Cerebellar nuclear complex (tissue), 1 donor: ENCODE measurements at places on chromosomes 2 and 18.

GRCh38 chr2:152050341-152050740 lies 48.5 kb downstream of the CACNB4 start:
- DNase-seq: no peak

DNA sequence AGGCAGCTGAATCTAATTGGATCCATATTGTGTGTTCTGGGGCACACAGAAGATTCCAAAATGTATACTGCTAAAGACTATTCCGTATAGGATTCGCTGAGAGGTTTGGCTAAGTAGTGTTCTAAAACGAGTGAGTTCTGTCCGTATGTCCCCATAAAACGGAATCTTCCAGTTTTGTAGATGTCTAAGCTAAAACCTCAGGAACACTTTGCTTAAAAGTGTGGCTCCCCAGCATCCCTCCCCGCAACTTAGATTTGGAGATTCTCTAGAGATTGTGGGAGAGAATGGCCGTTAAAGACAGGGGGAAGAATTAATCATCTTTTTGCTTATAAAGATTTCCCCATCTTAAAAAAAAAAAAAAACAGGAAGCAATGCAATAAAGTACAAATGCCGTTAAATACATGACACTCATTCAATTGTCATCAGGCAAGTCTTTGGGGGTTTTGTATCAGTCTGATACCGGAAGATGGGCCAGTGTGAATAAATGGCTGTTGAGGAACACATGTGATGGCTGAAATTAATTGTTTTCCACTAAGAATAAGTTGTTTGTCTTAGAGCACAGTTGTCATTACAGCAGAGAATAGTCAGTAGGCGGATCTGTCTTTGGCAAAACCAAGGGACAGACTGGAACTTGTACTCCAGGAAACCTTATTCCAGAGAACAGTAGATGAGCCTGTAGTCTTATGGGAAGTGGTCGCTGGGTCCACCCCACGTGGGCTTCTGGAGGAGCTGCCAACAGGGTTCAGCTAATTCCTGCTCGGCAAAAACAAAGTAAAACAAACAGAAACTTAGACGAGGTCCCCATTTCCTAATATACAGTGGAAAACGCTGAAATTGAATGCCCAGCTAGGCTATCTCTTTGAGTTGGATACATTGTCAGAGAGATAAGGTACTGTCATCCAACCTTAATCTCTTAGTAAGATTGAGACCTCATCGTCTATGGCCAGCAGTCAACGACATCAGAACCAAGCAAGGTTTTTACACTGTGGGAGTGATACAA lies 1.7 kb downstream of the EMILIN2 start:
- no peak for DNase-seq

- no peak for DNase-seq
Observed at GRCh38 chr2:33265584-33266338, 210.7 kb upstream of the RASGRP3 start.

DNA sequence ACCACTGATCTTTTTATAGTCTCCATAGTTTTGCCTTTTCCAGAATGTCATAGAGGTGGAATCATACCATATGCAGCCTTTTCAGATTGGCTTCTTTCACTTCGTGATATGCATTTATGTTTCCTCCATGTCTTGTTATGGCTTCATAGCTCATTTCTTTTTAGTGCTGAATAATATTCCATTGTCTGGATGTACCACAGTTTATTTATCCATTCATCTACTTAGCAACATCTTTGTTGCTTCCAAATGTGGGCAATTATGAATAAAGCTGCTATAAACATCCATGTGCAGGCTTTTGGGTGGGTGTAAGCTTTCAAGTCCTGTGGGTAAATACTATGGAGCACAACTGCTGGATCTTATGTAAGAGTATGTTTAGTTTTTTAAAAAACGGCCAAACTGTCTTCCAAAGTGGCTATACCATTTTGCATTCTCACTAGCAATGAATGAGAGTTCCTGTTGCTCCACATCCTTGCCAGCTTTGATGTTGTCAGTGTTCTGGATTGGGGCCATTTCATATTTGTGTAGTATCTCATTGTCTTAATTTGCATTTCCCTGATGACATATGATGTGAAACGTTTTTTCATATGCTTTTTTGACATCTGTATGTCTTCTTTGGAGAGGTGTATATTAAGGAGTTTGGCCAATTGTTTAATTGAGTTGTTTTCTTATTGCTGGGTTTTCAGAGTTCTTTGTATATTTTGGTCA lies 20.6 kb downstream of the STPG4 start:
- no peak for DNase-seq

- DNase-seq: no peak
Observed at GRCh38 chr2:172829229-172829628, 93.6 kb downstream of the RAPGEF4 start.

DNA sequence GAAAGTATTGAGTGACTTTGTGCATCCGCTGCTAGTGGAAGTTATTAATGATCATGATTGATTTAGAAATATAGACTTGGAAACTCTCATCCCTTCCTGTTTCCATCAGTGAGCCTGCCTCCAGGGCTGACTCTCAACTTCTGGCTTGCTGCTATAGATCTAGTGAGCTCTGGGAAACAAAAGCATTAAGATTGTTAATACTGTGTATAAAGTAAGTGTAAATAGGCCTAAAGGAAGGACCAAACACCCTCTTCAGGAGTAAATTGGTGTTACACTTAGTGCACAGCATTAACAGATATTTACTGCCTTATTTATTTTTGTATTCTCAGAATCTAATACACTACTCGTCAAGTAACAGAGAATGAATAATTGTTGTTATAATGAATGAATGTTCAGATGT lies 285.6 kb downstream of the THSD7B start:
- no peak for DNase-seq

- DNase-seq: no peak
Observed at GRCh38 chr2:175817221-175817620, 184.8 kb downstream of the LNPK start.

GRCh38 chr2:17296686-17297085 lies 221.6 kb downstream of the RAD51AP2 start:
- DNase-seq: no peak

DNA sequence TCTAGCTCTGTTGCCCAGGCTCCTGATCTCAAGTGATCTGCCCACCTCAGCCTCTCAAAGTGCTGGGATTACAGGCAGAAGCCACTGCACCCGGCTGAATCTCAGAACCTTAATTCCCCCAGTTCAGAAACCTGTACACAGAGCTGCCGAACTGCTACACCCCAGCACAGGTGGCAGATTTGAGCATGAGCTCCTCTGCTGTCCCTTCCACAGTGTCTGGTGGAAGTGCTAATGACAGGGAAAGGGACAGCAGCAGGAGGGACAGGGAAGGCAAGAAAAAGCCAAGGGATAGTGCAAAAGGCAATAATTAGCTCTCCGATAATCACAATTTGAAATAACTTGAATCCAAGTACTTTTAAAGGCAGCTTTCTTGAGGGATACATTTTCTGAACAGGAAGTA lies 211.4 kb upstream of the ZNF521 start:
- DNase-seq: peak; percentile 10

GRCh38 chr2:59627599-59627998 lies 925.9 kb downstream of the BCL11A start:
- DNase-seq: no peak

DNA sequence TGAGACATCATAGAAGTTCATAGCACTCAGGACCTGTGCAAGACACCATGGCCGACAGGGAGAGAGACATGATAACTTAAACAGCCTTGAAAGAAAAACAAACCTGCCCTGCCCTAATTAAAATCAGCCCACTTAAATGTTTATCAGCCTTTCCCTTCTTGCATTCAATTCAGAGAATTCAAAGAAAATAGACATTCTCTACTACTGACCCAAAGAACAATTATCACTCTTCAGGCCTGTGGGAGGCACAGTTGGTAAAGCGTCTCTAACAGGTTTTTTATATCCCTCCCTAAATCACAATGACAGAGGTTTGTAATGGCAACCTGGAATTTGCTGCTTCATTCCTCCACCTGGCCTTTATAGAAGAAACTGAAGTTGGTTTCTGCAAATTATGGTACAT lies 1.7 kb downstream of the CDK15 start:
- DNase-seq: no peak

DNA sequence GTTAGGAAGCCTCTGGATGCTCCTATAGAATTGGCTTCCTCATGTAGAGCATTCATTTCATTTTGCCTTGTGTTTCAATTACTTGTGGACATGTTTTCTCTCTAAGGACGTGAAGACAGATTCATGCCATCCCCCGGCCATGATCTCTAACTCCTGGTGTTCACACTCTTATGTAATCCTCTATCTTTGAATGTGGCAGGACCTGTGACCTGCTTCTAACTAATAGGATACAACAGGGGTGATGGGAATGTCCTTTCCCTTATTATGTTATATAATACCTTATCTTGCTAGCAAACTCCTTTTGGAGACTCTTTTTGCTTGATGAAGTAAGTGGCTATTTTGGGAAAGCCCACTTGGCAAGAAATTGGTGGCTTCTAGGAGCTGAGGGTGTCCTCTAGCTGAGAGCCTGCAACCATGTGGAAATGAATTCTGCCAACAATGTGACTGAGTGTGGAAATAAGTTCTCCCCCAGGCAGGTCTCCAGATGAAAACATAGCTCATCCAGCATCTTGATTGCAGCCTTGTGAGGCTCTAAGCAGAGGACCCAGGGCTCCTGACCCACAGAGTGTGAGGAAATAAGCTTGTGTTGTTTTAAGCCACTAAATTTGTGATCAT lies 13.8 kb downstream of the DPYSL5 start:
- no peak for DNase-seq

DNA sequence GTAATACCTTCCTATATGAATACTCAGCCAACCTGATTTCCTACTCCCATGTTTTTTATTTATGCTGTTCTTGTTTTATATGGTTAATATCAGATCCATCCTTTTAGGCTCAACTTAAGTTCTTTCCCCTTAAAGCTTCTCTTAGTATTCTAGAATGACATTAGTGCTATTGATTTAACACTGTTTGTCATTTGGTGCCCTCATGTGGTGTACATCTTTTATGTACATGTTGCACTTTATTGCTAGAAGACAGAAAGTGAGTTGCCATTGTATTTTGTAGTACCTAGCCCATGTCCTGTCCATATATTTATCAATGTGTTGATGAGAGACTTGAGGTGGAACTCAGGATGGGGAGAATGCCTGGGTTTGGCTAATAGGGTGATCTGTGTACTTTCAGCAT lies 2.5 kb downstream of the HTRA2 start:
- DNase-seq: no peak

- DNase-seq: no peak
Observed at GRCh38 chr2:60882971-60883753, 1.8 kb downstream of the REL start.

DNA sequence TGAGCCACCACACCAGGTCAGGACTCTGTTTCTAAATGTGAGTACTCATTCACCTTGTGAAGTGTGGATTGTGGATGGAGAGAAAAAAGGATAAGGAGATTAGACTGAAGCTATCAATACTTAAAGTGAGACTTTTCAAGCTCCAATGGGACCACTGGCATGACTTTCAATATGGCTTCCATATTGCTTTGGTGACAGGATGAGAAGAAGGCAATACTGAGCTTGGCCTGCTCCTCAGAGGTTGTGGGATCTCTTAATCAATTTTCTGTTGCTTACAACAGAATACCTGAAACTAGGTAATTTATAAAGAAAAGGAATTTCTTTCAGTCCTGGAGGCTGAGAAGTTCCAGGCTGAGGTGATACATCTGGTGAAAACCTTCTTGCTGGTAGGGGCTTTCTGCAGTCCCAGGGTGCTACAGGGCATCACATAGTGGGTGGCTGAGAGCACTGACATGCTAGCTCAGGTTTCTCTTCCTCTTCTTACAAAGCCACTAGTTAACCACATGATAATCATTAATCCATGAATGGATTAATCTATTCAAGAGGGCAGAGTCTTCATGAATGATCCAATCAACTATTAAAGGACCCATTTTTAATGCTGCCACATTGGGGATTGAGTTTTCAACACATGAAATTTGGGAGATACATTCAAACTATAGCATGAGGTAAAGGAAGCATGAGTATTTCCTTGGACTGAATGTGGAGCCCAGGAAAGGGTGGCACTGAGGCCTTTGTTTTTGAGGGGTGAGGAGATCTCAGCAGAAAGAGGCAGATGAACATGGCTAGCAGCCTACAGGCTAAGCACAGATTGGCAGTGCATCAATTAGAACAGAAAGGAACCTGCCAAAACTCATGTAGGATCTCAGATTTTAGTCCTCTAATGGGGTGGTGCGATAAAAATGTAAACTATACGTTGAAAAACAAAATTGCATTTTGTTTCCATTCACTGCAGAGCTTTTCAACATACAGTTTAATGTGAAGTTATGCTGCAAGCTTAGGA lies 274.5 kb downstream of the PIK3C3 start:
- no peak for DNase-seq

DNA sequence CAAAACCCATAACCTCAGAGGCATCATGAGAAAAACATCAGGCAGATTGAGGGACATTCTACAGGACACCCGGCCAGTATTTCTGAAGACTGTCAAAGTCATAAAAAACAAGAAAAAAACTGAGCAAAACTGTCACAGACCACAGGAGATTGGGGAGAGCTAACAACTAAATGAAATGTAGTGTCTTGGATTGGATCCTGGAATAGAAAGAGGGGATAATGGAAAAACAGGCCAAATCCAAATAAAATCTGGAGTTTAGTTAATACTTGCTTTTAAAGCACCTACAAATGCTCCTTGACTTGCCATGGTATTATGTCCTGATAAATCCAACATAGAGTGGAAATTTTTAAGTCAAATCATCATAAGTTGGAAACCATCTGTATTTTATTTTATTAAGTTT lies 17.6 kb upstream of the CXCR1 start:
- DNase-seq: no peak

DNA sequence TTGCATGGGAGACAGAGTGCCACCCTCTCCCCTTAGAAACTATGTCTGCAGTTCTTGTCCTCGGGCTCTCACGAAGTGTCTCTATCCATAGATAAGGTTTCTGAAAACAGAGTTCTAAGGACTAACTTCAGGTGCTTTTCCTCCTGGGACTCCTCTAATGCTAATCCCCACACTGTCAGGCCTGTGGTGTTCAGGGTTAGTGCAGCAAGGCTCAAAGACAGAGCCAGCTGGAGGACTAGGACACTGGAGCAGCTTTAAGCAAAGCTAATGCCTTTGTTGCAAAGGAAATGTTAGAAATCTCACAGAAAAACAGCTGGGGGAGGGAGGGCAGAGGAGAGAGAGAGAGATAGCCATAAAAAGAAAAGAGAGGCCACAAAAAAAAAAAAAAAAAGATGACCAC lies 824.0 kb upstream of the FSHR start:
- no peak for DNase-seq

- DNase-seq: peak; percentile 82
Observed at GRCh38 chr2:26001743-26002351, 19.6 kb upstream of the KIF3C start.
